Retina (tissue), 1 donor: ENCODE measurements at places on chromosomes 1 and 21.

- no peak for DNase-seq
Measured at GRCh38 chr1:53968125-53968513, 22.0 kb downstream of the LRRC42 start.

DNA sequence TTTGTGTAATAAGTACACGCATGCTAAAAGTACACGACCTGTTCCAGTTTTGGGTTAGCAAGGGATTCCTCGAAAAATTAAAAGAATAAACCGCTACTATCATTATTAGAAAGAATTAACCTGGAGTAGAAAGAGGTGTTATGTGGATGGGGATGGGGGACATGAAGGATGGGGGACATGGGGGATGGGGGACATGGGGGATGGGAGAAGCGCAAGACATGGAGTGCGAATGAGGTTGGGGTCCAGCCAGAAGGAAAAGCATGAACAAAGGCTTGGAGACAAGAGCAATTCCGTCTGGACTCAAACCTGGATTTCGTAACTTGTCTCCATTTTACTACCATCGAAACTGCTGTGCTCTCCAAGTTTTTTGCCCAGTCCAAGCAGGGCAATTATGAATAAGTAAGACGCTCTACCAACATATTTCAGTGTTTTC lies 591 bp upstream of the KDM1A start:
- DNase-seq: no peak

- no peak for DNase-seq
Measured at GRCh38 chr1:81760477-81761097, 40.1 kb upstream of the ADGRL2 start.

DNA sequence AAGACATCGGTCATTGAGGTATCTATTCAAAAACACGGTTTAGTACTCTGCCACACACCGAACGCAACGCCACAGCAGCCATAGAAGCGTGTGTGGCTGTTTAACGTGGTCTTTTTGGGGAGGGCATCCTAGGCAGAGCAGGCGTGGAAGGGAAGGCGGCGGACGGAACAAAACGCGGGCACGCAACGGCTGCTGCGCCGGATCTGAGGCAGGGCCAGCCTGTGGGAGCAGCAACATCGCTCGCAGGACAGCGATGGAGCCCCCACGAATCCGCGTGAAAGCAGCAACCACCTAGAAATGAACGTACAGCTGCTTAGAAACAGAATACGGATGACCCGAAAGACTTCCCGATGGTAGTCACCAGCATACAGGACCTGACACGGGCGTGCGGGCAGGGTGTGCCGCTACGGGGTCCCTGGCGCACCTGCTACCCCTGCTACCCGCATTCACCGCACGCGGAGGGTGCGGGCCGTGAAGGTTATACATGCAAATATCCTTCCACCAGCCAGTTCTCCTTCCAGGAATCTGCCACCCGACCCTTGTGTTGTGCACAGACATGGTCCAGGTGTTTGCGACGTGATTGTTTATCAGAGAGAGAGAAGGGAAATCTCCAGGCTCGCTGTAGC lies 114.4 kb upstream of the COL6A1 start:
- DNase-seq: no peak

- DNase-seq: no peak
Measured at GRCh38 chr1:231091831-231092301, 51.8 kb upstream of the FAM89A start.

- DNase-seq: no peak
Measured at GRCh38 chr1:192600275-192600674, 24.7 kb downstream of the RGS1 start.

DNA sequence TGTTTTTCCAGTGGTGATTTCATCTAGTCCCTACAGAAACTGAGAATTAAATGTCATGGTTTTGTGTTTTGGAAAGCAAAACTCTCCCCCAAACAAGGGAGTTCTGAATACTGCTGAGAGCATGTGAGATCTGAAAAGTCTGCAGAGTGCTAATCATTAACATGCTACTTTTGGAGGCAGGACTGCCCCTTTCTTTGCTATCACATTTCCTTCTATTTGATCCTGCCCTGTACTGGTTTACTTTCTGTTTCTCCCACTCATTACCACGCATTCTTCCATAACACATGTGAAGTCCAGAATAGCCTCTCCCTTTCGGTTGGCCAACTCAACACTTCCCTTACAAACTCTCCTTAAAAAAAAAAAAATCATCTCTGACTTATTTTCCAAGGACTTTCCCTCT lies 63.6 kb downstream of the GADD45A start:
- no peak for DNase-seq

- DNase-seq: no peak
Measured at GRCh38 chr1:41538741-41539417, 54.4 kb upstream of the EDN2 start.
